ENCODE measurements at places on chromosomes 12 and 14. TPM values are rescaled to one million over a fixed set of nuclear protein-coding genes. Genes with fewer than 3 reads are reported as not detected.

DNA sequence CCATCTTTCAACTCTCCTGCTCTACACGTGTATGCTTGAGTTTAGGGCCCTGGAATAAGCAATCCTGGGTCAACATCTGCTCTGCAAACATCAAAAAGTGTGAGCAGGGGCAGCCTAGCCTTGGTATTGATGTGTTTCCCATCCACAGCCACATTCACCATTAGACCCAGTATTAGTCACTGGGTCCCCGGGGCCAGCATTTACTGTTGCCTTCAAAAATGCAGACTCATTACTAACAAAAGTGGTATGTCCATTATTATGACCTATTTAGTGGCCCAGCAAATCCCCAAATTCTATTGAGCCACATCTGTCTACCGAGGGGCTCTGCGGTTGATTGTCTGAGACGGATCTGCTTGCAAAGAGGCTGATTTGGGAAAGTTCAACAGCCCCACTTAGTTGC, 661.8 kb downstream of the DIO2 start:
- DNase-seq = no peak

DNA sequence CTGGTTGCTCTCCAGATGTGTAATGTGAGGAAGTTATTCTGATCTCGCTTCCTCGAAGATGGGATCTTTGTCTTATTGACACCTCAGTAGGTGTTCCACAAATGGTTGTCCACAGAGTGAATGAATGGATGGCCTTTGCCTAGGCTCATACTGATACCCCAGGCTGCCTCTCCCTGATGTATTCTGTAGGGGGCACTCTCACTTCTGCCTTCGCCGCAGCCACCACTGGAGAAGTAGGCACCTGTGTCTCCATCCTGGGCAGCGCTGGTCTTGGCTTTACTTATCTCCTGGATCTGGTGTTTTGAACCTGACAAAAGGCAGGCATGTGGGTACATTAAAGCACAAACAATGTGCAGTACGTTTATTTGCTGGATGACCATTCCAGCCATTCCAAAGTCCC, 82.1 kb downstream of the ZFP36L1 start:
- no peak for DNase-seq

The FAM186B gene
- polyA plus RNA-seq = 0.91 TPM

- DNase-seq = no peak
These were observed 1278.4 kb upstream of the FLRT2 start for GRCh38 chr14:84251411-84252115.

GRCh38 chr12:47473091-47473490, 232.7 kb downstream of the RPAP3 start:
- no peak for DNase-seq

DNA sequence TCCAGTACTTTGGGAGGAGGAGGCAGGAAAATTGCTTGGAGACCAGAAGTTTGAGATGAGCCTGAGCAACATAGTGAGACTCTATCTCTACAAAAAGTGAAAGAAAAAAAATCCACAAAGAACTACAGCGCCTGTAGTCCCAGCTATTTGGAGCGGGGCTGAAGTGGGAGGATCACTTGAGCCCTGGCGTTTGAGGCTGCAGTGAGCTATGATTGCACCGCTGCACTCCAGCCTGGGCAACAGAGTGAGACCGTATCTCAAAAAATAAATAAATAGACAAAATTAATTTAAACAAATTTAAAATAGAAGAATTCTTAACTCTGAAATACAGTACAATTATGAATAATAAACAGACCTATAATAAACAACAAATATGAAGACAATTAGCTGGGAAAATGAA, 40.9 kb downstream of the ATL1 start:
- no peak for DNase-seq

- DNase-seq = peak; percentile 48
These were observed 10.5 kb downstream of the ARHGEF25 start for GRCh38 chr12:57621497-57622292.

The ANKRD33 gene
- 0.06 TPM for polyA plus RNA-seq

- DNase-seq = no peak
These were observed 16.7 kb downstream of the TMEM132D start for GRCh38 chr12:129887101-129887500.

- DNase-seq = no peak
These were observed at the start of gene CCDC85C for GRCh38 chr14:99603471-99604277. TSS of gene CCDC85C (minus strand) at chr14:99604207. CDS start at chr14:99603959, 248 bp downstream.

GRCh38 chr14:69792887-69793421, 4.1 kb downstream of the SLC10A1 start:
- no peak for DNase-seq

- DNase-seq = no peak
These were observed 64.4 kb downstream of the RGS6 start for GRCh38 chr14:71996610-71997009.

DNA sequence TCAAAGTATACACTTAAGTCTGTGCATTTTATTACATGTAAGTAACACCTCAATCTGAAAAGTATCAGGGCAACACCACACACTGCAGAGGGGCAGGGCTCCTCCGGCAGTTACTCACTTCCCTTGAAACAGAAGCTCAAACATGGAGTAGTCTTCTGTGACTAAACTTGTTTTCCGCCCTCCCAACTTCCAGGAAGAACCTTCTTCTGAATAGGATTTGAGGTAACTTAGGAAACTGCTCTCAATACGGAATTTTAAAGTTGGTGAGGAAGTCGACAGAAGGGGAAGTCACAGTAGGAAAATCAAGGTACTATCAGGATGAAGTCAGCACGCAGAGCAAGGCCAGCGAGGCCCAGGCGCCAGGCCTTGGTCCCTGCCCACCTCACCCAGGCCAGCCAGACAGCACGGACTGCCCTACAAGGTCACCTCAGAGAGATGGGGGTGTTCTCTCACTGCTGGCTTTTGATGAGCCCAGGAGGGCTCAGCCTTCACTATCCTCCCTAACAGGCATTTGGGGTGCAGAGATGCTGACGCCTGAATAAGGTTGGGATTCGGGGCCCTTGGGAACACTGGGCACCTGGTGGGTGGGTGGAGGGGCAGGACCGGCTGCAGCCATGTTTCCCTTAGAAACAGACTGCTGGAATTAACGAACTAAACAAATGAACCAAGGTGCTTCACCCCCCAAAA, 5.8 kb downstream of the ANKRD9 start:
- no peak for DNase-seq

Data from large intestine (tissue), 12 donors.